Activated CD8-positive, alpha-beta T cell treated with anti-CD3 and anti-CD28 coated beads for 36 hours (primary cell): ENCODE measurements at places on chromosomes 3 and 15. TPM values are rescaled to one million over a fixed set of nuclear protein-coding genes. Genes with fewer than 3 reads are reported as not detected.

EEFSEC gene
- 19.6 TPM for total RNA-seq

DNA sequence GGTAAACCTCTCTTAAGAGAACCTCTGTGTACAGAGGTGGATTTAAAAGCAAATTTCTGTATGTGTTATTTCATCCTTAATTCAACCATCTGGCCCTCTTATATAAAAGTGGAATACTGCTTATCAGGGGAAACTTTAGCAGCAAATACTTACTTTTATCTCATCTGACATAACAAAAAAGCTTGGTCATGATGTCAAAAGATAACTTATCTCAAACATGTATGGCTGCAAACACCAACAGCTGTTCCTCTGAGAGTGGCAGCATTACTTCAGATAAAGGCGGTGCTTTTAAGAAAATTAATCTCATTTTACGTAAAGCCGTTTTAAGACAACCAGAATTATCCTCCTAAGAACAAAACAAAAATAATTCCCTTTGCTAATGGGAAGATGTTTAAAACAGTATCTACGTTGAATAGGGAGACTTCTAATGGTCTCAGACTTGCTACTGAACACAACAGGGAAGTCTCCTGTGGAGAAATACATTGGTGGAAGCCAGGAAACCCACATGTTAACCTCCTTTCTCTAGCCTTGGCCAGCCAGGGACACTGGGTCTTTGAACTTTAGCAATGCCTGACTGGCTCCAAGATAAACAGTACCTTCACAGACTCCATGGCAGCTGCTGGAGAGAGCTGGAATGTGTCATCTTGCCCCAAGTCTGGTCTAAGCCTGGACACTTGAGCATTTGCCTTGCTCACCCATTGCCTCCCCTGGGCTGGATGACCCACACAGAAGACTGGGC lies 18.1 kb downstream of the ARRDC4 start:
- H3K4me1 ChIP-seq = no peaks in the 10 kb centered on the region
- DNase-seq = no peak
- H3K4me3 ChIP-seq = no peak overlapping the region
- H3K27me3 ChIP-seq = no peaks in the 10 kb centered on the region
- no peaks in the 10 kb centered on the region for H3K36me3 ChIP-seq

PLSCR4 gene
- total RNA-seq = not detected

GOLGA6B gene
- total RNA-seq = not detected
